Right atrium auricular region (tissue), 2 donors: ENCODE measurements at places on chromosomes 5 and 9. TPM values are rescaled to one million over a fixed set of nuclear protein-coding genes. Genes with fewer than 3 reads are reported as not detected.

- DNase-seq, result no peak
Observed at GRCh38 chr5:87340716-87341115, 72.0 kb downstream of the CCNH start.

DNA sequence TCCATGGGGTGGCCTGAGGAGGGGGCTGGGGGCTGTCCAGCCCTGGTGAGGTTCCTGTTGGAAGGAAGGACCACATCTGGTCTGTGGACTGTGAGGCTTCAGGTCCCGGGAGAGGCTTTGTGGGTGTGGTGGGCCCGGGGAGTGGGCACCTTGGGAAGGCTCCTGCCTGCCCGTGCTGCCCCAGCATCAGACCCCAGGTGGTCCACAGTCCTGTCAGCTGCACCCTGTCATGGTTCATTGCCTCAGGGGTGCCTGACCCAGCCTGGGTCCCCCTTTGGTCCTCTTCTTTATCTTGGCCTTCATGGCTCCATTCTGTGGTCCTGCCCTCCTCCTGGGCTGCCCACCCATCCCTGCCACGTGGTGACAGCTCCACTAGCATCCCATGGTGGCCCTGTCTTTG lies 36.7 kb downstream of the WNK2 start:
- no peak for DNase-seq

Gene DMGDH
- total RNA-seq, result 4.0 TPM

Gene LPAR1
- 48.2 TPM for total RNA-seq

- DNase-seq, result no peak
Observed at GRCh38 chr5:43981556-43981955, 378.6 kb downstream of the NNT start.
